Thyroid gland (tissue), 4 donors: ENCODE measurements at places on chromosomes 13 and 19. TPM values are rescaled to one million over a fixed set of nuclear protein-coding genes. Genes with fewer than 3 reads are reported as not detected.
A peak's percentile ranks its signal among the peaks of the same experiment; 100 is the strongest.

- no peaks in the 10 kb centered on the region for H3K27me3 ChIP-seq
- DNase-seq, result peak; percentile 57
- H3K36me3 ChIP-seq, result no peaks in the 10 kb centered on the region
Observed at GRCh38 chr19:30784850-30785457, 412.8 kb downstream of the ZNF536 start.

DNA sequence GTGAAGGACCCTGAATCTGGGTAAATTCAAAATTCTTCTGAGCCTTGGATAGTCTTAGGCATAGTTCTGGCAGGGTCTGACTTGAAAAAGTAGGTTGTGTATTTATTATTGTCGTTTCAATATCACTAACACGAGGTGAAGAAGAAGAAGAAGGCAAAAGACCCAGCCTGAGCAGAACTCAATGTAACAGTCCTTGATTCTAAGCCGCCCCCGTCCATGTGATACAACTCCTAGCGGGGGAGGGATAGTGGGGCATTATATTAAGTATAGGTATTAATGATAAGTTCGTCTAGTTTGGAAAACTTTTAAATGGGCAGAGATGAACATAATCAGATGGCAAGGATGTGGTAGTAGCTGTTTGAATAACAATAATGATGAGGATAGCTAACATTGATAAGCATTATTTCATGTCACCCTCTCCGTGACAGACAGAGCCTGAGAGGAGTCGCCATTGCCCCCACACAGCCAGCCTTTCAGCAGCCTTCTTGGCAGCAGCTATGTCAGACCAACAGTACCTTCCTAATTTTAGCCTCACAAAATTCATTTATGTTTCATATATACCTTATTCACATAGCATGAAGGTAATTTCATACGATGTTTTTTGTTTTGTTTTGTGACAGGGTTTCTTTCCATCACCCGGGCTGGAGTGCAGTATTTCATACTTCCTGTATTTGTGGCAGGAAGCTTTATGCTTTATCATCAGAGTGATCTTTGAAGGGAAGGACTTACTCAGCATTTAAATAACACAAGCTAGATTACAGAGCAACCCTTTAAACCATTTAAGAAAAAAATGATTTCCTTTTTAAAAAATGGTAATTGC, 64.4 kb upstream of the NPAS1 start:
- no peaks in the 10 kb centered on the region for H3K36me3 ChIP-seq
- peaks cover 62% of the 10 kb centered on the region for H3K4me1 ChIP-seq
- H3K4me3 ChIP-seq, result no peak overlapping the region

CACNA1A gene
- total RNA-seq, result 2.5 TPM

CCDC70 gene
- total RNA-seq, result not detected

ZNF136 gene
- 20.0 TPM for total RNA-seq

DNA sequence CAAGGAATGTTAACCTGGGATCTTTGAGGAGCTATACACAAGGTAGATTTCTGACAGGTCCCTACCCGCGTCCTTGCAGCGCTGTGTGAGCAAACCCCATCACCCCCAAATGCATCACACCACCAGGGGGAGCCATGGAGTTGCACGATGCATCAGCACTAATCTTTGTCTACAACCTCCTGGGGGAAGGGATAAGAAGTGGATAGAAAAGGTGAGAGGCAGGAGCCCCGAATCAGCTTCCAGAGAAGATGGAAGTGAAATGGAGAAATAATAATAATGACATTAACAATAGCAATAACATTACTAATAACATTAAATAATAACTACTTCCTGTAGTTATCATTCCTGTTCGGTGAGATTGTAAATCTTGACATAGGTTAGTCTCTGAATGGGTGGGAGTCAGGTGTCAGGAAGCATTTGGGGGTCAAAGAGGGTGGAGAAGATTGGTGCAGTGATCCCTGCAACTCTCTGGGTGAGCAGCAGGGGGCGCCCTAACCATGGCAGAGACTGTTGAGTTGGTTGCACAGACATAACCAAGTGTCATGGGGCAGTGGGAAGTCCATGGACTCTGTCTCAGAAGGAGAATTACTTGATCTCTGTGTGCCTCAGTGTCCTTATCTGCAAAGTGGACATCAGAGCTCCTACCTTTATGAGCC, 16.5 kb downstream of the SIGLEC7 start:
- H3K27ac ChIP-seq, result no peak overlapping the region
- H3K36me3 ChIP-seq, result no peaks in the 10 kb centered on the region
- DNase-seq, result peak; percentile 47
- H3K4me1 ChIP-seq, result no peaks in the 10 kb centered on the region

C19orf81 gene
- total RNA-seq, result not detected

CEACAM16 gene
- not detected for total RNA-seq

- H3K27ac ChIP-seq, result no peak overlapping the region
- no peaks in the 10 kb centered on the region for H3K27me3 ChIP-seq
- no peaks in the 10 kb centered on the region for H3K4me1 ChIP-seq
Observed at GRCh38 chr13:43196750-43197370, 173.5 kb downstream of the DNAJC15 start.

SIGLEC12 gene
- total RNA-seq, result not detected

STOML3 gene
- not detected for total RNA-seq

DNA sequence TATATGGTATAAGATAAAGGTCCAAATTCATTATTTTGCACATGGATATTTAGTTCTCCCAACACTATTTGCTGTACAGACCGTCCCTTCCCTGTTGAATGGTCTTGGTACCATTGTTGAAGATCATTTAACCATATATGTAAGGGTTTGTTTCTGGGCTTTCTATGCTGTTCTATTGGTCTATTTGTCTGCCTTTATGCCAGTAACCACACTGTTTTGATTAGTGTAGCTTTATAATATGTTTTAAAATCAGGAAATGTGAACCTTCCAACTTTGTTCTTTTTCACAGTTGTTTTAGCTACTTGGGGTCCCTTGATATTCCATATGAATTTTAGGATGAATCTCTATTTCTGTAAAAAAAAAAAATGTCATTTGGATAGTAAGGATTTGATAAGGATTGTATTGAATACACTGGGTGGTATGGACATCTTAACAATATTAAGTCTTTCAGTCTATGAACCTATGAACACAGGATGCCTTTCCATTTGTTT, 16.9 kb downstream of the IFT88 start:
- H3K4me3 ChIP-seq, result no peak overlapping the region
- no peak for DNase-seq
- H3K27me3 ChIP-seq, result no peaks in the 10 kb centered on the region
- H3K36me3 ChIP-seq, result peaks cover 10% of the 10 kb centered on the region
- no peaks in the 10 kb centered on the region for H3K4me1 ChIP-seq
- no peak overlapping the region for H3K27ac ChIP-seq

DNA sequence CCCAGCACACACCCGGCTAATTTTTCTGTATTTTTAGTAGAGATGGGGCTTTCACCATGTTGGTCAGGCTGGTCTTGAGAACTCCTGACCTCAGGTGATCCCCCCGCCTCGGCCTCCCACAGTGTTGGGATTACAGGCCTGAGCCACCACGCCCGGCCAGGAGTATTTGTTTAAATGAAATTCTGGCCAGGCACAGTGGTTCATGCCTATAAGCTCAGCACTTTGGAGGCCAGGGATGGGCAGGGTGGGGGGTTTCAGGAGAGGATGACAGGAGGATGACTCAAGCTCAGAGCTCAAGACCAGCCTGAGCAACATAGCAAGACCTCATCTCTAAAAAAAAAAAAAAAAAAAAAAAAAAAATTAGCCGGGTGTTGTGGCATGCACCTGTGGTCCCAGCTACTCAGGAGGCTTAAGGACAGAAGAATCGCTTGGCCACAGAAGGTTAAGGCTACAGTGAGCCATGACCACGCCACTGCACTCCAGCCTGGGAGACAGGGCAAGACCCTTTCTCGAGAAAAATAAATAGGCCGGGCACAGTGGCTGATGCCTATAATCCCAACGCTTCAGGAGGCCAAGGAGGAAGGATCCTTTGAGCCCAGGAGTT, 8.2 kb upstream of the DHDH start:
- no peak for DNase-seq
- H3K4me1 ChIP-seq, result no peaks in the 10 kb centered on the region
- H3K27ac ChIP-seq, result no peak overlapping the region
- H3K36me3 ChIP-seq, result peaks cover 12% of the 10 kb centered on the region
- no peak overlapping the region for H3K4me3 ChIP-seq

DNA sequence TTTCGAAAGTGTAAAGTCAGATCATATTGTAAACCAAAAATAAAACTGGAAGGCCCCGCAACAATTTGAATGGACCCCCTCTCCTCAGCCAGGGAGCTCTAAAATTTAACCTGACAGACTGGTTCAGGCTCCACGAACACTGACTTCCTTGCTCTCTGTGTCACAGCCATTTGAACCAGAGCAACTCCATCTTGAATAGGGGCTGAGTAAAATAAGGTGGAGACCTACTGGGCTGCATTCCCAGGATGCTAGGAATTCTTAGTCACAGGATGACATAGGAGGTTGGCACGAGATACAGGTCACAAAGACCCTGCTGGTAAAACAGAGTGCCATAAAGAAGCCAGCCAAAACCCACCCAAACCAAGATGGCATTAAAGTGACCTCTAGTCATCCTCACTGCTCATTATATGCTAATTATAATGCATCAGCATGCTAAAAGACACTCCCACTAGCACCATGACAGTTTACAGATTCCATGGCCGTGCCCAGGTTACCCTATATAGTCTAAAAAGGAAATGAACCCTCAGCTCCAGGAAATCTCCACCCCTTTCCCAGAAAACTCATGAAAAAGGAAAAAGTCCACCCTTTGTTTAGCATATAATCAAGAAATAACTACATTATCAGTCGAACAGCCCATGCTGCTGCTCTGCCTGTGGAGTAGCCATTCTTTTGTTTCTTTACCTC, 43.1 kb downstream of the RFXAP start:
- peak overlapping the region; percentile 32 for H3K27ac ChIP-seq
- no peaks in the 10 kb centered on the region for H3K4me1 ChIP-seq
- H3K4me3 ChIP-seq, result no peak overlapping the region
- peaks cover 26% of the 10 kb centered on the region for H3K36me3 ChIP-seq
- H3K27me3 ChIP-seq, result no peaks in the 10 kb centered on the region
- DNase-seq, result no peak

DNA sequence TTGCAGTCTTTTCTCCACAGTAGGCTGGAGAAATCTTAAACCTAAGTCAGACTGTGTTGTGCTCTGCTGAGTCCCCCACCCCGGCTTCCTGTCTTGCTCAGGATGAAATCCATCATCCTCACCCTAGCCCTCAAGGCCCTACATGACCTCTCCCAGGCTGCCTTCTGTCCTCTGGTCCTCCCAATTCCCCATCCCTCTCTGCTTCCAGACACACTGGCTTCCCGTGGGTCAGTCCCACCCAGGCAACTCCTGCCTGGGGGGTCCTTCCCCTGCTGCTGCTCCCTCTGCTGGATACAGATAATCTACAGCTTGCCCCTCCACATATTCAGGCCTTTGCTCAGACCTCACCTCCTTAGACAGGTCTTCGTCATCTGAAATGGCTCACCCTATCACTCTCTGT, 18.4 kb upstream of the CBY2 start:
- no peak for DNase-seq
- no peak overlapping the region for H3K4me3 ChIP-seq
- no peaks in the 10 kb centered on the region for H3K4me1 ChIP-seq
- no peaks in the 10 kb centered on the region for H3K36me3 ChIP-seq
- no peaks in the 10 kb centered on the region for H3K27me3 ChIP-seq
- H3K27ac ChIP-seq, result no peak overlapping the region

DNA sequence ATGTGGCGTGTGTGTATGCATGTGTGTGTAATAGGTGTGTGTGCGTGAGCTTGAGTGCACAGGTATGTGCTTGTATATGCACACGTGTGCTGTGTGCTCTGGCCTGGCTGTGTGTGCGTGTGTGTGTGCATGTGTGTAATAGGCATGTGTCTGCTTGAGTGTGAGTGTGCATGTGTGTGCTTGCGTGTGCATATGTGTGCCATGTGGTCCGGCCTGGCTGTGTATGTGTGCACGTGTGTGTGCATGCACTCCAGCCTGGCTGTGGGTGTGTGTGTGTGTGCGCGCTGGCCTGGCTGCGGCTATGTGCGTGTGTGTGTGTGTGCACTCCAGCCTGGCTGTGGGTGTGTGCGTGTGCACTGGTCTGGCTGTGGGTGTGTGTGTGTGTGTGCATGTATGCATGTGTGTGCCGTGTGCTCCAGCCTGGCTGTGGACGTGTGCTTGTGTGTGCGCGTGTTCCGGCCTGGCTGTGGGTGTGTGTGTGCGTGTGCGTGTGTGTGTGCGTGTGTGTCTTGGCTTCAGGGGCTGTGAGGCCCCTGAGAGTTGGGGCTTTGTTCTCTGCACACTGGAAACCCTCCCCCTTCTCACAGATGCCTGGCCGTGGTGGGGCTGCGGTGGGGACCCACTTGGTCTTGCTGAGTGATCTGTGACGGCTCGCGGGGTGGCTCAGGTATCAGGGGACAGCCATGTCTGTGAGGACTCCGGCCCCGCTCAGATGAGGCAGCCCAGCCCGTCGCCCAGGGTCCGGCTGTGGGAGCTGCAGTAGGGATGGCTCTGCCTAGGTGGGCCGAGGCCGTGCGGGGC, 8.2 kb downstream of the SPPL2B start:
- peaks cover 20% of the 10 kb centered on the region for H3K4me1 ChIP-seq
- DNase-seq, result no peak
- no peak overlapping the region for H3K27ac ChIP-seq
- peaks cover 8% of the 10 kb centered on the region for H3K36me3 ChIP-seq
- no peak overlapping the region for H3K4me3 ChIP-seq

DNA sequence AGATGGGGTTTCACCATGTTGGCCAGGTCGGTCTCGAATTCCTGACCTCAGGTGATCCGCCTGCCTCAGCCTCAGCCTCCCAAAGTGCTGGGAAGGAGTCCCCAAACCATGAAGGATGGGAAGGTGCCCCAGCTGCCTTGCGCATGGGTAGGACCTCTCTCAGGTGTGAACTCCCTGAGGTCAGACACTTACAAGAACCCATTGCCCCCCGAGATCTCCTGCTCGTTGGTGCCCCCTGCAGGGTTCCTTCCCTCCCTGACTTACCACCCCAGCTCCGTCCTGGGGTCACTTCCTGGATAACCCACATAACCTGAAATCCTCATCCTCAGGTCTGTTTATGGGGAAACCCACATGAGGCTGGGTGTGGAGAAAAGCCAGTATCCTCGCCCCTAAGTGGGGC, 41.7 kb downstream of the UNC13A start:
- no peaks in the 10 kb centered on the region for H3K36me3 ChIP-seq
- no peak overlapping the region for H3K27ac ChIP-seq
- no peak overlapping the region for H3K4me3 ChIP-seq
- no peaks in the 10 kb centered on the region for H3K4me1 ChIP-seq
- DNase-seq, result no peak

EPS8L1 gene
- 63.4 TPM for total RNA-seq

- H3K27me3 ChIP-seq, result no peaks in the 10 kb centered on the region
- no peaks in the 10 kb centered on the region for H3K4me1 ChIP-seq
- H3K4me3 ChIP-seq, result no peak overlapping the region
- no peak for DNase-seq
Observed at GRCh38 chr13:21980049-21980448, 309.2 kb downstream of the FGF9 start.

GRCh38 chr13:57624565-57625435, 6.7 kb upstream of the PCDH17 start:
- H3K27ac ChIP-seq, result no peak overlapping the region
- no peak overlapping the region for H3K4me3 ChIP-seq
- DNase-seq, result peak; percentile 16
- H3K4me1 ChIP-seq, result no peaks in the 10 kb centered on the region
- H3K27me3 ChIP-seq, result peaks cover 9% of the 10 kb centered on the region

- H3K36me3 ChIP-seq, result no peaks in the 10 kb centered on the region
- H3K27ac ChIP-seq, result no peak overlapping the region
- no peak overlapping the region for H3K4me3 ChIP-seq
- H3K4me1 ChIP-seq, result peaks cover 18% of the 10 kb centered on the region
- no peak for DNase-seq
Observed at GRCh38 chr13:32430018-32430747, 2.3 kb upstream of the N4BP2L1 start.

SLC25A15 gene
- 13.1 TPM for total RNA-seq

NUDT15 gene
- 15.3 TPM for total RNA-seq
